ENCODE measurements at places on chromosomes 5 and 9.
A peak's percentile ranks its signal among the peaks of the same experiment; 100 is the strongest.

- no peak for ATAC-seq
These were observed 28.4 kb downstream of the CMBL start for GRCh38 chr5:10279328-10279727.

DNA sequence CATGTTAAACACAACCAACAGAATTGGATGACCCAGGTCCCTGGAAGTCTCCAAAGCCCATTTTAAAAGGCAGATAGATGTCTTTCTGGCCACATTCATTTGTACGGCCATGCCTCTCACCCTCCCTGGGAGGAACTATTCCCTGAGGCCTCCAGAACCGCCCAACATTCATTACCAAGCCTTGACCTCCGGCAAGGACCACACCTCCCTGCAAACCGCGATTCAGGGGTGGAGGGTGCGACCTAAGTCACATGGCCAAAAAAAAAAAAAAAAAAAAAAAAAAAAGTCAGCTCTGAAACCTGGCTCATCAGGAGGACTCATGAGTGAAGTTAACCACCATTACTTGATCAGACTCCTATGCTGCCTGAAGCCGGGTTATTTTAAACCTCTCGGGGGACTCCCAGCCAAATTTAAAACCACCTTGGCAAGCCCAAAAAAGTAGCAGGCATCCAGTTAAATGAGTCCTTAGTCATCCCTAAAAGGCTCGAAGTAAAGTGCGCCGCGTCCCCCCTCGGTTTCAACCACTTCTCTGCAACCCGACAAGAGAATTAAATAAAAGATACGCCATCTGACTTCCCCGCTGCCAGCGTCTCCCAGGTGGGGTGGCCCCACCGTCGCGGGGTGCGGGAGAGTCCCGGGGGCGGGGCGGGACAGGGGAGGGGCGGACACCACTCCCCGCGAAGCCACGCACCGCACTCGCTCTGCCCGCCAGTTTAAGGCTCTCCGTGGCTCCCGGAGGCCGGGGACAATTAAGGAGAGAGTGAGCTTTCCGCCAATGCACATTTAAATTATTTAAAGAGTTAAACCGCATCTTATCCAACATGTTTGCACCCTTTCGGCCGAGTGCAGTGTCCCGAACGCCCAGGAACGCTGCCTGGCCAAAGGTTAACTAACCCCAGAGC is 2.3 kb downstream of the KLF9 start:
- ATAC-seq: peak; percentile 60

DNA sequence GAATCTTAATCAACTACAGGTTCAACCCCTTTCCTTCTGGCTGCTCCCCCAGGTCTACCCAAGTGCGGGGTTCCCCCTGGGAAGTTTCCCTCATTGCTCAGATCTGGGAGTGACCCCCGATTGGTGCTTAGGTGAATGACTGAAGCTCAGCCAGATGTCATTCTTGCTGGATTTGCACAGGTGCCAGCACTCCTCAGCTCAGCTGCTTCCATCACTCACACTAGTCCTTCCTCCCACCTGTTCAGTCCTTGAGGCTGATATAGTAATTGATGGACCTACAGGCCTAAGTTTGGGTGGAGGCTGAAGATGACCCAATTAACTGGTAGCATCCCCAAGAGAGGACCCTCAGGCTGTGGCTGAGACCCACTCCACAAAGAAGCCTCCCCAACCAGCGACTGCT is 32.9 kb downstream of the PRLR start:
- ATAC-seq: no peak

- ATAC-seq: no peak
These were observed 29.3 kb downstream of the SEMA5A start for GRCh38 chr5:9516591-9516990.

GRCh38 chr9:115278326-115279035 is 160.5 kb upstream of the TNC start:
- ATAC-seq: no peak

DNA sequence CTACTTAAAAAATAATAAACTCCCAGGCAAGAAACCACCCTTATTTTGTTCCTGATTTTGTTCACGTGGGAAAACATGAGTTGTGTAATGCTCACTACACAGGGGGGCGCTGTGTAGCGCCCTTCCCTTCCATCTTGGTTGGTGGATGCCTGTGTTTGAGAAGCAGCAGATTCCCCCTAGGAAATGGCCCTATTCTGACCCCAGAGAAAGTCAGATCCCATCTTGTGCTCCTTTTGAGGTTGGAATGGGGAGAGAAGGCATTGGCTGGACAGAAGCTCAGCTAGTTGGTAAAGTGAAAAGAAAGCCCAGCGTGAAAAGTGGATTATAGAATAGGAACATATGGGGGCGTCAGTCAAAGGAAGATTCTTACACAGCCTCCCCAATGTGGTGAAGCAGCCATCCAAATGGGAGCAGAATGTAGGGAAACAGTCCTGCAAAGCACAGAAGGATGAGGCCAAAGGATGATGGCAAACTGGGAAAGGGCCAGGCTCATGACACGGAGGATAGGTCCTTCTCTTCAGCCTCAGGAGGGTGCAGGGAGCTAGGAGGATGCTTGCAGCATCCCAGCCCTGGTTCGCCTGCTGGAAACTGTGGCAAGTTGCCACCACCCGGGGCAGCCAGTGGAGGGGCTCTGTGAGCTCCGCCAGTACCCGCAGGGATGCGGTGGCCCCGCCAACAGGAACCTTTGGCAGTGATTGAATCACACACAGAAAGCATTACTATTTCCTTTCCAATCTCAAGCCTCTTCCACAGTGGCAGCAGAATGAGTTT is 314.2 kb upstream of the DAP start:
- no peak for ATAC-seq

DNA sequence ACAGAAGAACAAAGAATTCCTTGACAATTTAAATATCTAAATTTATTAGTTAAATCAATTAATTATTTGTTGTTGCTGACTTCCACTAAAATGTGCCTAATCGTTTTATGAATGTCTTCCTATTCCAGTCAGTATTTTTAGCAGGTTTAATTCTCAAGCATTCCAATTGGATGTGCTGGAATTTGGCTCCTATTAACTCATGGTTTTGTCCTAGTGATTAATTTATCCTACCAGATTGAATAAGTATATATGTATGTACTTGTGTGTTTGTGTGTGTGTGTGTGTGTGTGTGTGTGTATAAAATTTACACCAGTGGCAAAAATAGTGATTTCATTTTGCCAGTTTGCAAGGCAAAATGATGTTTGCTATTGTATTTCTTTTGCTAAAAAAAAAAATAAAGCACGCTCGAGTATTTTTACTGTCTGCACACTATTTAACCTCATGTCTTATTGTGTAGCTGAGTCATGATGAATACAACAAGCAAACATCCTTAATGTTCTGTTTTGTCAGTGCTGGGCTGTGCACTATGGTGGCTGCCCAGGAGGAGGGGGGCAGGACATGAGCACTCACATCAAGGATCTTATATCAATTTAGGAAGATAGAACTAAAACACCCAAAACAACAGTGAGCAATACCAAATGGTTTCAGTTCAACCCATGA is 375.5 kb downstream of the PDE4D start:
- ATAC-seq: no peak

DNA sequence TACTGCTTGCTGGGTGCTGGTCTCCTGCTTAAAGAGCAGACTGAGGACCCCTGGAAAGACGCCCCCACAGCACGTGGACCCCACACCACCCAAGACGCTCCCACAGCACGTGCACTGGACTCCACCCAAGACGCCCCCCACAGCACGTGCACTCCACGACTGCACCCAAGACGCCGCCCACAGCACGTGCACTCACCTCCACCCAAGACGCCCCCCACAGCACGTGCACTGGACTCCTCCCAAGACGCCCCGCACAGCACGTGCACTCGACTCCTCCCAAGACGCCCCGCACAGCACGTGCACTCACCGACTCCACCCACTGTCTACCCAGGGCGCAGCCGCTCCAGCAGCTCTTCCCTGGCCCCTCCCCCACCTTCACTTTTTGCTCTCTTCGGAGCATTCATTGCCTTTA is 50.5 kb downstream of the EHMT1 start:
- ATAC-seq: no peak

- ATAC-seq: no peak
These were observed 2.1 kb upstream of the CAMK2A start for GRCh38 chr5:150291388-150292385.

- ATAC-seq: no peak
These were observed 404.7 kb downstream of the TLE4 start for GRCh38 chr9:79976257-79977073.

- no peak for ATAC-seq
These were observed 3.4 kb downstream of the PLK2 start for GRCh38 chr5:58456486-58456885.

- ATAC-seq: no peak
These were observed 118.8 kb upstream of the VLDLR start for GRCh38 chr9:2502760-2503159.

DNA sequence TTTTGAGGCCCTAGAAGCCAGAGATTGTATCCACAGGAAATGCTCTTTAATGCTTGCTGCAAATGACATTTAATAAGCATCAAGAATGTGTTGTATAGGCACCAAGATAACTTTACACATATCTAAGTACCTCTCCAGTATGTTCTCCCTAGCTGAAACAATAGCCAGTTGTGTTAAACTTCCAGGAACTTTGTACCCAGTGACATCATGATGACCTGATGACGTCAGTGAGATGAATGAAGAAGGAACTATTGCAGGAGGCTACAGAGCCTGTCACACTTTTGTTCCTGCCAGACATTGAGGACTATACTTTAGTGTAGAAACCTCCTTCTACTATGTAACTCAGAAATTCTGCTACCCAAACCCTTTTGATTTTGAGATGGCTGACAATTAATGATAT is 129.8 kb downstream of the CD180 start:
- ATAC-seq: no peak

DNA sequence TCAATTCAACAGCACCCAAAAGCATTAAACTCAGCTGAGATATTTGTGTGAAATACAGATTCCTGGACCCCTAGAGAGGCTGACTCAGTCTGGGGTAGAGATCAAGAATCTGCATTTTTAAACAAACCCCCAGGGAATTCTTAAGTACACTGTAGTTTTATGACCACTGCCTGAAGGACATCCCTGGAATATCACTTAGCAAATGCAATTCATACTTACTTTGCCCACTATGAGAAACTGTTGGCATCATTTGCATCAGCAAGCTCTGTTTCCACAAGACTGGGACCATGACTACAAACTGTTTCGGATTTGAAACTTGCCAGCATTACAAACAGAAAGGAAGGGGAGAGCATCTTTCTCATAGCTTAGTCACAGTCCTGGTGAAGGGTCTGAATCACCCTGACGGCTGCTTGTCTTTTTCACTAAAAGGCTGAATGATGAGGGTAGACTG is 63.7 kb downstream of the MLLT3 start:
- ATAC-seq: peak; percentile 89

DNA sequence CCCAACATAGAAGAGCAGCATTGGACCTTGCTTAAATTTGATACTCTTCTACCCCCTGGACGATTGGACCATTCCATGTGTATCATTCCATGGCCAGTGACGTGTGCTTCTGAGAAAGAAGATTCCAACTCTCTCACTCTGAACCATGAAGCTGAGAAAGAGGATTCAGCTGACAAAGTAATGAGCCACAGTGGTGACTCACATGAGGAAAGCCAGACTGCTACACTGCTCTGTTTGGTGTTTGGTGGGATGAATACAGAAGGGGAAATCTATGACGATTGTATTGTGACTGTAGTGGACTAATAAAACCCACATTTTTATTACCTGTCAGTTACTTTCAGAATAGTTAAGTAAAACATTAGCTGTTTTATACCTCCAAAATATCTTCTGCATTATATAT is 7.5 kb downstream of the HSPA5 start:
- peak; percentile 67 for ATAC-seq
